HCT116 (cell line): ENCODE measurements at places on chromosomes 1 and 21. TPM values are rescaled to one million over a fixed set of nuclear protein-coding genes. Genes with fewer than 3 reads are reported as not detected.

The PDC gene
- total RNA-seq = not detected

GRCh38 chr1:31354283-31354682, 18.6 kb downstream of the FABP3 start:
- DNase-seq = no peak

- peak; percentile 16 for DNase-seq
Observed at GRCh38 chr1:87478231-87478630, 149.6 kb downstream of the LMO4 start.

The TMEM201 gene
- 27.6 TPM for total RNA-seq

The TLR5 gene
- total RNA-seq = 1.2 TPM

The AURKAIP1 gene
- 200 TPM for total RNA-seq

GRCh38 chr1:156342166-156342955, 4.0 kb downstream of the TSACC start:
- no peak for DNase-seq

GRCh38 chr21:42056468-42056867, 14.6 kb upstream of the UMODL1 start:
- no peak for DNase-seq

- no peak for DNase-seq
Observed at GRCh38 chr1:63000508-63000907, 216.6 kb downstream of the ATG4C start.

GRCh38 chr1:54298284-54299033, 98.5 kb downstream of the MRPL37 start:
- no peak for DNase-seq

GRCh38 chr21:46091631-46092025, 6.3 kb upstream of the COL6A2 start:
- DNase-seq = no peak

DNA sequence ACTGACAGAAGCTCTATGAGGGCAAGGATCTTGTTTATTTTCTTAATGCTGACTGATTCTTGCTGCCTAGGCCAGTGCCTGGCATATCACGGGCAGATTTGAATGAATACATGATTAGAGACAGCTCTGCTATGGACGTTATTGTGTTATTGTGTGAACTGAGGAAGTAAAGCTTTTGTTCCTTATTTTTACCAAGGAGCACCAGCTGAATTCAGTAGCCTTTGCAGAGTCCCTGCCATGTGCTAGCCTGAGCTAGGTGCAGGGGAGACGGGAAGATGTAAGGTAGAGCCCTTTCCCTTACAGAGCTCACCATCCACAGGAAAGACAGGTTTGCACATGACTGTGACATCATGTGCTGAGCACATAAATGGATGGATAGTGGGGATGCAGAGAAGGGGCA, 36.0 kb upstream of the SCMH1 start:
- DNase-seq = no peak

DNA sequence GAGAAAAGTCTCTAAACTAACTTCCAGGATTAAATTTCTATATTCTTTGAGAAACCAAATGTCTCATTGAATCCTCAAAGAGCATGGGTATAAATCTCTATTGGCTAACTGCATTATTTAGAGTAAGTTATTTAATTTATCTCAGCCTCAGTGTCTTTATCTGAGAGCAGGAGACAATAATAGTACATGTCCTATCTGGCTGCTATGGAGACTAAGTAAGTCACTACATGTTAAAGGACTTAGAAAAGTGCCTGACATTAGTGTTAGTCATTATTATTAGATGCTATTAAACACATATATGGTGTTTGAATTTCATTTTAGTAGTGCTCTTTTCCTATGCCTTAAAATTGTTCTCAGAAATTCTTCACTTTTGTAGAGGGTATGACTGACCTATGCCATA, 505.2 kb downstream of the NEGR1 start:
- DNase-seq = no peak

DNA sequence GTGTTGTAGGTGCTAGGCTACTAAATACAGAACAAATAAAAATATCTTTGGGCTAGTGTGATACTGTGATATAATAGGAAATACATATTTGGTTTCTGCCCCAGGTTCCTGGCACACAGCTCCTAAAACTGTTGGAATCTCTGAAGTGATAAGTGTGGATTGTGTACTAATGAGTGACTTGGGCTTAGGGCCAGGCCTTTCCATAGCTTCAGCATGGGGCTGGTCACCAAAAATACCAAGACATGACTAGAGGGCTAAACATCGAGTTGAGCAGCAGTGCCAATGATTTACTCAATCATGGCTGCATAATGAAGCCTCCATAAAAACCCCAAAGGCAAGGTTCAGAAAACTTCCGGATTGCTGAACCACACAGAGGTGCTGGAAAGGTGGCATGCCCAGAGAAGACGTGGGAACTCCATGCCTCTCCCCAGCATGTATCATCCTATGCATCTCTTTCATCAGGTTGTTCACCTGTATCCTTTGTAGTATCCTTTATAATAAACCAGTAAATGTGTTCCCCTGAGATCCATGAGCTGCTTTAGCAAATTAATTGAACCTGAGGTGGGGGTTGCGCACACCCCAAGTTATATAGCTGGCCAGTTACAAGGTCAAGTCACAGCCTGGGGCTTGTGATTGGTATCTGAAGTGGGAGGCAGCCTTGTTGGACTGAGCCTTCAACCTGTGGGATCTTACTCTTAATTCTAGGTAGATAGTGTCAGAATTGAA, 51.6 kb downstream of the ZMYM4 start:
- no peak for DNase-seq

- DNase-seq = no peak
Observed at GRCh38 chr1:8540261-8540941, 222.5 kb downstream of the SLC45A1 start.

The ELF3 gene
- total RNA-seq = 200 TPM

DNA sequence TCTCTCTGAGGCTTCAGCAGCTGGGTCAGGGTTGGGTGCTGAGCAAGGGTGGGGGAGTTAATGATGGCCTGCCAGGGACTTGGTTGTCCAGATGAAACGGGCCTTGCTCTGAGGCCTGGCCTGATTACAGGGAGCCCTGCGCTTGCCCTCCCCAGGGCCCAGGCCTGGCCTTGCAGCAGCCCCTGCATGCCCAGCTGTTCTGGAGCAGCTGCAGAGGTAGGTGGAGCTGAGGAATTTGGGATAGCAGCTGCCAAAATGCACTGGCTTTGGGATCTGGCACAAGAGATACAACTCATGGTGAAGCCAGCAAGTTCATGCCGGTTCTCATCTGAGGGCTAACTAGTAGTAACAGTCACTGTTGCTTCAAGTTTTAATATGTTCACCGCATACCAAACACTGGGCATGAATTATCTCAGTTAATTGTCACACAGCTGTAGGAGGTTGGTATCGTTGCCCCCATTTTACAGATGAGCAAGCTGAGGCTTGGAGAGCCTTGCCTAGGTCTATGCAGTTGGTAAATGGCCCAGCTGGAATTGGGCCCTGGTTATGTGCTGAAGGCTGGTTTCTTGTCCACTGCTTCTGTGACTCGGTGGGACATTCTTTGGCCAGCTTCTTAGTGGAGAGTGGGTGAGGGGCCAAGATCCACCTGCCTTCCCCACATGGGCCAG, 7.3 kb upstream of the SERINC2 start:
- DNase-seq = no peak

- peak; percentile 42 for DNase-seq
Observed at GRCh38 chr1:154863315-154864174, 6.5 kb downstream of the KCNN3 start.

- DNase-seq = no peak
Observed at GRCh38 chr1:157352216-157352615, 200.1 kb downstream of the FCRL5 start.

The MAP3K7CL gene
- total RNA-seq = 0.57 TPM

DNA sequence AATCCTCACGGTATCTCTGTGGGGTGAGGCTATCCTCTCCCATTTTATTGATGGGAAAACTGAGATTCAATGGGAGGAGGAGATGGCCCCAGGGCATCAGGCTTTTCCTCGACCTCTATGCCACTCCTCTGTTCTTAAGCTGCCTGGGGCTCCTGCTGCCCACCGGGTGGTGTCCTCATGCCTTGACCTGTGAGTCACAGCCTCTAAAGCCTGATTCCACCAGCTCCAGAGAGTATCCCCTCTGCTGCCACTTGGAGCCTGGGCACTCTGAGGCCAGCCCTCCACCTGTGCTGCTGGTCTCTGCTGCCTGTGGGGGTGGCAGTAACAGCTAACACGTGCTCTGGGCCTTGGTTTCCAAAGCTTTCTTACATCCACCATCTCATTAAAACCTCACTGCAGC, 241.2 kb downstream of the TRABD2B start:
- no peak for DNase-seq

GRCh38 chr1:171664976-171665375, 12.5 kb upstream of the MYOC start:
- DNase-seq = no peak
